ENCODE measurements at places on chromosomes 11 and 22.

GRCh38 chr11:117842131-117842941 lies 17.8 kb upstream of the FXYD2 start:
- DNase-seq, result no peak

DNA sequence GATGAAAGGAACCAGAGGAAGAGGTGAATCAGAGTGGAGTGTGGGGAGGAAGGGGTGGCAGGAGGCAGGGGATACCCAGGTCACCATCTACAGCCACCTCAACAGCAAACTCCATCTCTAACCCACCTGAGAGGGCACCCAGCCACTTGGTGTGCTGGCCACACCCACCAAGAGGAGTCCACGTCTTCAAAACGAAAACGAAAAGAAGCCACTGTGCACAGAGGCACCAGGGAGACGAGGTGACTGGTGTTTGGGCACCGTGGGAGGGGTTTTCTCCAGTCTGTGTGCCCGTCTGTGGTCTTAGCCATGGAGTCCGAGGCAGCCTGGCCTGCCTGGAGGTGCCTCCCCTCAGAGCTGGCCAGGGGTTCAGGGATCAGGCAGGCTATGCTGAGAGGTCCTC lies 20.2 kb downstream of the PDGFB start:
- DNase-seq, result no peak

- DNase-seq, result no peak
Observed at GRCh38 chr11:85893395-85893794, 38.2 kb downstream of the CCDC83 start.

- DNase-seq, result peak; percentile 4
Observed at GRCh38 chr11:115334932-115335788, 169.1 kb downstream of the CADM1 start.

- DNase-seq, result peak; percentile 47
Observed at GRCh38 chr11:56841210-56841810, 92.8 kb upstream of the OR9G4 start.

GRCh38 chr11:120178561-120179056 lies 32.2 kb upstream of the OAF start:
- DNase-seq, result peak; percentile 68

- DNase-seq, result no peak
Observed at GRCh38 chr22:28351476-28351875, 328.2 kb downstream of the TTC28 start.

GRCh38 chr11:67996622-67997474 lies 7.0 kb downstream of the UNC93B1 start:
- peak; percentile 37 for DNase-seq

DNA sequence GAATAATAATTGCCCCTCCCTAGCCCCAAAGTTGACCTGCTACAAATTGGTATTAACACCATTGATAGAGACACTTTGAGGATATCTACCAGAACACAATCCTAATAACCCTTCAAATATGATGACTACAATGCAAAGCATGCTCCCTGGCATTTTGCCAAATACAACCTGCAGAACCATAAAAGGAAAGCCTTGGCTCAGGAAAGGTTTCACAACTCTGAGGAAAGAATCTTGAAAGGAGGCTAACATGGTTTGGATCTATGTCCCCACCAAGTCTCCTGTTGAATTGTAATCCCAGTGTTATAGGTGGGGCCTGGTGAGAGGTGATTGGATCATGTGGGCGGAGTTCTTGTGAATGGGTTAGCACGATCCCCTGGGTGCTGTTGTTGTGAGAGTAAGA lies 140.4 kb upstream of the ARHGAP42 start:
- peak; percentile 46 for DNase-seq

- DNase-seq, result no peak
Observed at GRCh38 chr11:86255896-86256295, 11.3 kb downstream of the EED start.

DNA sequence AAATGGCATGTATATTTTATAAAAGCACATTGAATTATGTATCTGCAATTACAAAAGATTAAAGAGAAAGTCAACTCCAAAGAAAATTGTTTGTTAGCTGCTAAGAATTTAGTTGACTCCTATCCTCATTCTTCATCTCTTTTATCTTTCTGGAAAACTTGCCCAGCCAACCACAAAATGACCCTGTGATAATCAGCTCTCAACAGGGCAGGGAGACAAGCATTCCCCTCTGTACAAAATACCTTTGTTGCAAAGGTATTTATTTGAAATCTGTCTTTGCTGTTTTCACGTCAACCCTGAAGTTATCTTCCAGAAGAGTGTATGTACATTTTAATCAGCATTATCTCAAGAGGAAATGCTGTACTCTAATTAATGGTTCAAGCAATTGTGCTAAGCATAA lies 191.1 kb upstream of the DDI1 start:
- DNase-seq, result no peak

- DNase-seq, result no peak
Observed at GRCh38 chr22:27344546-27344945, 457.0 kb downstream of the MN1 start.

DNA sequence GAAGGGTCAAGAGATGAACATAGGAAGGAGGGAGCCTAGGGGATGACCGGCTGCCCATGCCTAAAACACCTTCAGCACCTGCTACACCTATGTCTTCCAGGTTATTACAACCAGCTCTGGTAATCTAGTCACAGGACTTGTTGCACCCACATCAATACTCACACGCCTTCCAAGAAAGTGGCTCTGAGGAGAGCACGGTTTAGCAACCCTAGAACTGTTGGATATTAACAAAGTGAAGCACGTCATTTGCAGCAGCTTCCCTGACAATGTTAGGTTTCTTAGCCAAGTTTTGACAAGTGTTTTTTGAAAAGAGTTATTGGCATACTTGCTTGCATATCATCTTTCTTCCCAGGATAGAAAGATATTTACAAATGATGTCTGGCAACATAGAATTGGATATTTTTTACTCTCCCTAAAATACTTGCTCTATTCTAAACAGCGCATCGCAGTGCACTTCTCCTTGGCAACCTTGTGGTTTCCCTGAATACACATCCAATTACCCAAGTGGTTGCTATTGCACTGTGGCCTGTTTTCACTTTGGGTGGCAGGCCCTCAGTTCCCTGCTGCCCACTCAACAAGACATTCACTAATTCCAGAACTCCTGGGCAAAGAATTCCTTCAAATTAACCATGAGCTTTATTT lies 94.3 kb upstream of the ARHGAP42 start:
- DNase-seq, result no peak

All from EL (cell line).